ENCODE measurements at places on chromosomes 3 and 15. TPM values are rescaled to one million over a fixed set of nuclear protein-coding genes. Genes with fewer than 3 reads are reported as not detected.

The ANKUB1 gene
- not detected for total RNA-seq

The BCL2A1 gene
- 0.49 TPM for total RNA-seq

The DNAJA4 gene
- 0.13 TPM for total RNA-seq

The WDR93 gene
- total RNA-seq = 0.34 TPM

The MESP2 gene
- not detected for total RNA-seq

The SLC7A14 gene
- total RNA-seq = 6.6 TPM

The CCDC9B gene
- total RNA-seq = 26.9 TPM

The ALAS1 gene
- 33.2 TPM for total RNA-seq

The UACA gene
- 70.3 TPM for total RNA-seq

The TM4SF18 gene
- 0.14 TPM for total RNA-seq

The CLEC3B gene
- total RNA-seq = 1.2 TPM

- DNase-seq = no peak
Observed at GRCh38 chr15:65209701-65210643, 1.3 kb downstream of the CILP start.

GRCh38 chr3:131856171-131856570 lies 178.6 kb downstream of the CPNE4 start:
- DNase-seq = no peak

GRCh38 chr3:81452418-81452817 lies 309.0 kb downstream of the GBE1 start:
- no peak for DNase-seq

DNA sequence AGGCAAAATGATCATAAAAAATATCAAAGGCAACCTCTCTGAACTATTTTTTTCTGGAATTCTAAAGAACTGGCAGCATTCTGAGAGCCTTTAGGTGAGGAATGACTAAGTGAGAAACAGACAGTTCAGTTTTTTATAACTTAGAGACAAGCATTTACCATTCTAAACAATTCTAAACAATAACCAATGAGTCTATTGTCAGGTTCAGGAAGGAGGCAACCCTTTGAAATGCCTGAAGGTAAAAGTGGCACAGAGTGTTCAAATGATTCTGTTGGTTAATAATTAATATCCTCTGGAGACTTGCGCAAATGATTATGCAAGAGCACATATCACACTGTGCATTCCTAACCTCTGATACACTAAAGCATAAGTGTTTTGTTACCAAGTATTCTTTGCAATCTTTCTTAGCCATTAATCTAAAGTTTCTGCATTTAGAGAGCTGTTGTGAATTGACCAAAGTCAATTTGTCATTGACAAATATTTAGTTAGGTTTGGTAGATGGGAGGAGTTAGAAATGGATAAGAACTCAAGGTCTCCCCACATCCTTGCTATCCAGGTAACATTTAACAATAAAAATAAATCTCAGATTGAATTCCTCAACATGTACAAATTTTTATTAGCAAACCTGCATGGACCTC lies 9.2 kb upstream of the TGFBR2 start:
- DNase-seq = no peak

- DNase-seq = no peak
Observed at GRCh38 chr3:16936233-16936632, 51.5 kb downstream of the PLCL2 start.

- DNase-seq = no peak
Observed at GRCh38 chr3:359672-360071, 163.1 kb downstream of the CHL1 start.

DNA sequence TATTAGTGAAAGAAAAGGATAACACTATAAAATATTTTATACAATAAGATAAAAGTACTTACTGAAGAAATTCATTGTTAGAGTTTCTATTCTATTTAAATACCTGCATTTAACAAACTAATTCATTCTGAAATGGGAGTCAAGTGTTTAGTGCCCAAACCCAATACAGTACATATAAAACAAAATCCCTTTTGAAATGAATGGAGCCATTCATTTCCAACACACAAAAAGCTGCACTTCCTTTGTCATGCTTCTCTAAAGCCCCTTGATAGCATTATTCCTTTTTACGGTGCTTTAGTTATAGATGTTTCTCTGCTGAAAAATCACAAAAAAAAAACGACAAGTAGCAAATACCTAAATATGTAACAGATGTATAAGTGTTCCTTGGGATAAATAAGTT lies 596.3 kb downstream of the ZIC1 start:
- no peak for DNase-seq

GRCh38 chr15:36161771-36162212 lies 417.6 kb upstream of the CDIN1 start:
- no peak for DNase-seq

DNA sequence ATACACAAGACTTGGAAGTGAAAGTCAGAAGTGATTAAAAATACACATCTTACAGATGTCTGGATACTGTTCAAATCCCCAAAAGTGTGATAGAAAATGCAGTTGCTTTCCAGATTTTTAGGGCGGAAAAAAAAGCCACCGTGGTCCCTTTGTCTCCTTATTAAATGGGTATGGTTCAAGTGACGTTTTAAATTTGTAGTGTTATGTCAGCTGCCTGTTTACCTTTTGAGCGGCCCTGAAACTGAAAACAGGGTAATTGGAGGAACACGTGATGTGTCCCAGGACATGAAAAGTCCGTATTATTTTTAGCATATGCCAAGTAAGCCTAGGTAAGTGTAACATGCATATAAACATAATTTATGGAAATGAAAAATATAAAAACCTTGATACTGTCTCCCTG lies 109.0 kb upstream of the PDZRN3 start:
- no peak for DNase-seq

DNA sequence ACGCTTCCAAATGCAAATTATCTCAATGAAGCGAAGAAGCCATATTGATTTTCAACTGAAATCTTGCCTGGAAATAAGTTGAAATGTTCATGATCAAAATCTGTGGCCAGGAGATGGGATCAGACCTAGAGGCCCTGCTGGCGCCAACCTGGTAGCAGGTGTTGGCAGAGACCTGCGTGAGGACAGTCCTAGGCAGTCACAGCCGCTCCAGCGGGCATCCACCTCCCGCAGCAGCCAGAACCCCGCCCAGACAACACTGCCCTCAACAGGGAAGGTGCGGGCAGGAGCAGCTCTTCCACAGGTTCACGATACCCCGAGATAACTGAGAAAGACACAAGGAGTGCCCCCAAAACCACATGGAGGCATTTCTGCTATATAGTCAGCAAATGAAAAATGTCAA lies 145.3 kb downstream of the XXYLT1 start:
- DNase-seq = no peak

DNA sequence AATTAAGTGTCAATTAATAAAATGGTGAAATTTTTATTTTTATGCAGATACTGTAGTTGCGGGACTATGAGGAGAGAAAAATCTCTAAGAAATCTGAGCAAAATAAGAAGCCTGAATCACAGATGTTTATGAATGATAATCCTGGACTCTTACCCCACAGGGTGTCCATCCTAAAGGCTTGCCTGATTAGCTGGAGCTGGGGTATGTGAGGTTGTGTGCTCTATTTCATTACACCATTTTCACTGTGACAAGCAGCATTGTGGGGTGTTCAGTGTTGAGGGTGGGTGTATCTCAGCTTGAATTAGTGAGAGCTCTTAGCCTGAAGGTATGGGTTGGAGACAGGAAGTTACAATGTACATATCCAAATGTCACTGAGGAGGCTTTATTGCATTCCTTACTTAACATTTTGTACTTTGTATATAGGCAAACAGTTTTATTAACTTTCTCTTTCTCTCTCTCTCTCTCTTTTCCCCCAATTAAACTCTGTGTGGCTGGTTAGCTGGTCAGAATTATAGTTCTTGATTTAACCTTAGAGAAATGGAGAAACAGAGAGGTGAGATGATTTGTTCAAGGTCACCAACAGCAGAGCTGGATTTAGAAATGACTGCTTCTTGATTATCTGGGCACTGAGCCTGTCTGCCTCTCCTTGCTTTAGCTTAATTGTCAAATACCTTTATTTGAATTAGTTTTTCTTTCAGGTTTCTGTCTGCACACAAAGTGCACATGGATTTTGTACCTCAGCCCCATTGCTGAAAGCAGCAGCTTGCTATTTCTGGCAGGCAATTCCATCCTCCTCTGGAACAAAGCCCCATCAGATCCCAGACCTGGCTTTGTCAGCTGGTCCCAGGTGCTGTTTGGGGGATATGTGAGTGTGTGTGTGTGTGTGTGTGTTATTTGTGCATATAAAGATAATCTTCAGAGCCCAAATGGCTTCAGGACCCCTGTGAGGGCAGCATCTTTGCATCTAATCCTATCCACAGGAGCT lies 35.8 kb downstream of the GJD2 start:
- DNase-seq = no peak

GRCh38 chr15:85672332-85673084 lies 122.2 kb downstream of the KLHL25 start:
- DNase-seq = no peak

DNA sequence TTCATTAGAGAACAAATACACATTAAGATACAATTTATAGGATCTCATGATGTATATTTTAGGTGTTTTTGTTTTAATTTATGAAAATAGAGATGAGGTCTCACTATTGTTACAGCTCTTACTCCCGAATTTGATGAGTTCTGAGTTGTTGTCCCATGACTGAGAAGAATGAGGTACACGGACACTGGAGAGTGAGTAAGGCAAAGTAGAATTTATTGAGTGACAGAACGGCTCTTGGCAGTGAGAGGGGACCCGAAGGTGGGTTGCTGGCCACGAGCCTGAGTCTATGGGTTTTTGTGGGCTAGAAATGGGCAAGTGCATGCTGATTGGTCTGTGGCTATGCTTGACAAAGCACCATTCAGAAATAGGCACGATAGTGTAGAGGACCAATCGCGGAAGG lies 3.1 kb upstream of the RNF168 start:
- DNase-seq = no peak

- DNase-seq = no peak
Observed at GRCh38 chr3:84717894-84718293, 240.9 kb upstream of the CADM2 start.

DNA sequence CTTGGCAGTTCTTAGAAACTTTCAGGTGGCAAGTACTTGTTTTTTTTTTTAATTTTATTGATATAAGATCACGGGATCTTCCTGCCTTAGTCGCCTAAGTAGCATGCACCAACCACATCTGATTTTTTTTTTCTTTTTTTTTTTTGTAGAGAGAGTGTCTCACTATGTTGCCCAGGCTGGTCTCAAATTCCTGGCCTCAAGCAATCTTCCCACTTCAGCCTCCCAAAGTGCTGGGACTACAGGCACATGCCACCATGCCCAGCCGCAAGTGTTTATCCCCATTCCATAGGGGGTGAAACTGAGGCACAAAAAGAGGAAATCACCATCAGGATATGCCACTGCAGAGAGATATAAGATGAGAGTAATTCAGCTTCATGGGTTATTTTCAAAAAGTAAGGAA lies 102.9 kb downstream of the IGF2BP2 start:
- no peak for DNase-seq

- DNase-seq = no peak
Observed at GRCh38 chr3:195020921-195021320, 250.0 kb downstream of the XXYLT1 start.

GRCh38 chr3:169607949-169608348 lies 55.6 kb downstream of the MECOM start:
- no peak for DNase-seq

DNA sequence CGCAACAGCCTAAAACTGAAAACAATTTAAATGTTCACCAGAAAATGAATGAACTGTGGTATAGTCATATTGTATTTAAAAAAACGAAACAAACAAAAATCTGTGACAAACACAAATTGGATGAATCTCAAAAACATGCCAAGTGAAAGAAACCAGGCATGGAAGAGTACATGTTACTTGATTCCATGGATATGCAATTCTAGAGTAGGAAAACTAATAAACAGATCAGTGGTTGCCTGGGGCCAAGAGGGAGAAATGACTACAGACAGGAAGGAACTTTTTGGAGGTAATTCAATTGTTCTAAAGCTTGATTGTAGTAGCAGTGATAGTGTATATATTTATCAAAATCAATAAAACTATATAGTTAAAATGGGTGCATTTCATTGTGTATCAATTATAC lies 16.8 kb downstream of the UBE3A start:
- no peak for DNase-seq

- DNase-seq = no peak
Observed at GRCh38 chr3:105828703-105829102, 40.1 kb downstream of the CBLB start.
